ENCODE measurements at places on chromosomes 4 and X. TPM values are rescaled to one million over a fixed set of nuclear protein-coding genes. Genes with fewer than 3 reads are reported as not detected.

Gene KLB
- 0.10 TPM for total RNA-seq

DNA sequence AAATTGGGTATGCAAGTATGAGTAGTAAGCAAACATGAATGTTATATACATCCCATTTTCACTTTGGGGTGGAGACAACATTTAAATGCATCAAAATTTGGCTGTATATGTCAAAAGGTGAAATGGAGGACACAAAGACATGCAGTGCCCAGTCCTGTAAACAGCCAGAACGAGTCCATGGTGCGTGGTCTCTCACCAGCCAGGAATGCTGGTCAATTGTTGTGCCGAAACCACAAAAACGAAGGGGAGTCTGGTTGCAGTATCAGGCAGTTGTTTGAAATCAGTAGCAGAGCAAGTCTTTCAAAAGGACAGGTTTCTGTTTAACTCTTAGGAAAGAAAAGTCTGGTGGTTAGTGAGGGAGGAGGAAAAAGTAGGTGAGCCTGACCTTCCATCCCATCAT lies 22.3 kb upstream of the RNF150 start:
- no peaks in the 10 kb centered on the region for H3K4me1 ChIP-seq
- no peaks in the 10 kb centered on the region for H3K36me3 ChIP-seq
- H3K4me3 ChIP-seq: no peak overlapping the region
- DNase-seq: no peak

GRCh38 chr4:8725071-8725841 lies 132.7 kb downstream of the CPZ start:
- no peak for DNase-seq
- no peaks in the 10 kb centered on the region for H3K27me3 ChIP-seq
- H3K27ac ChIP-seq: no peak overlapping the region

GRCh38 chr4:55887594-55887993 lies 34.1 kb downstream of the EXOC1 start:
- no peaks in the 10 kb centered on the region for H3K27me3 ChIP-seq
- DNase-seq: no peak
- H3K4me1 ChIP-seq: peaks cover 8% of the 10 kb centered on the region
- H3K4me3 ChIP-seq: no peak overlapping the region
- H3K27ac ChIP-seq: no peak overlapping the region

Gene ASB9
- total RNA-seq: not detected

DNA sequence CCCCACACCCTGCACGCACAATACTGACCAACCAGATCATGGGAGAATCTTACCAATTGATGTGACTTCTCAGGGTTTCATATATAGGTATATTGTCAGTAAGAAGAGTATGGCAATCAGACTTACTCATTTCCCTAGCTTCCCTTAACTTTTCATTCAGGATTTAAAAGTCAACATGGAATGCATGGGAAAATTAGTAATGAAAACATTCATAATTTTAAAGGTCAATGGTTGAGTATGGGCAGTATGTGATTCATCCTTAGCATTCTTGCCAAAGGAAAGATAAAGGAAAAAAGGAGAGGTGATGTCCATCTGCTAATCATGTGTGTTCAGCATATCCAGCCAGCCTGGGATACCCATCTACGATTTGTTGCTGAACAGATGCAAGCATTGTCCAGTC lies 4.0 kb downstream of the DIPK2B start:
- no peaks in the 10 kb centered on the region for H3K36me3 ChIP-seq
- DNase-seq: no peak
- no peaks in the 10 kb centered on the region for H3K27me3 ChIP-seq
- H3K27ac ChIP-seq: no peak overlapping the region
- H3K4me1 ChIP-seq: peaks cover 2% of the 10 kb centered on the region
- no peak overlapping the region for H3K4me3 ChIP-seq

Gene GLUD2
- total RNA-seq: 0.24 TPM

Gene CTAG2
- total RNA-seq: not detected

- H3K27me3 ChIP-seq: no peaks in the 10 kb centered on the region
- H3K36me3 ChIP-seq: no peaks in the 10 kb centered on the region
These were observed 65.3 kb upstream of the FAM120C start for GRCh38 chrX:54248309-54248708.
